ENCODE measurements at places on chromosomes 4 and X.

DNA sequence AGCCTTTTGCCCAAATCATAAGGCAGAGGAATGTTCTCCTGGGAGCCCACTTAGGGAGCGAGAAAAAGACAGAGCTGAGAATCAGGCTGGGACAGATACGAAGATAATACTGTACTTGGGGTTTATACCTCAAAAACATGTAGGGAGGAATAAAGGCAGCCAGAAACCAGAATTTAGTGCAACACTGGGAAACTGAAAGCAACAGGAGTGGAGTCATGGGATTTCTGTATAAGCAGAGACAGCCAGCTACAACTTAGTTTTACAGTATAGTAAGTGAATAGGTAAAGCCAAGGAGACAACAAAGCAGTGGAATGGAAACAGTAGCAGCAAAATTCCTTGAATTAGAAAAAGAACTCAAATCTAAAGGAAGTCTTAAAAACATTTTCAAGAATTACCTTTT is 413.2 kb downstream of the FAT4 start:
- DNase-seq, result no peak

- no peak for DNase-seq
These were observed 70.1 kb downstream of the USP46 start for GRCh38 chr4:52588771-52589591.

- DNase-seq, result no peak
These were observed 755.5 kb downstream of the GLUD2 start for GRCh38 chrX:121802881-121803412.

GRCh38 chr4:1279253-1279652 is 10.4 kb upstream of the MAEA start:
- peak; percentile 47 for DNase-seq

DNA sequence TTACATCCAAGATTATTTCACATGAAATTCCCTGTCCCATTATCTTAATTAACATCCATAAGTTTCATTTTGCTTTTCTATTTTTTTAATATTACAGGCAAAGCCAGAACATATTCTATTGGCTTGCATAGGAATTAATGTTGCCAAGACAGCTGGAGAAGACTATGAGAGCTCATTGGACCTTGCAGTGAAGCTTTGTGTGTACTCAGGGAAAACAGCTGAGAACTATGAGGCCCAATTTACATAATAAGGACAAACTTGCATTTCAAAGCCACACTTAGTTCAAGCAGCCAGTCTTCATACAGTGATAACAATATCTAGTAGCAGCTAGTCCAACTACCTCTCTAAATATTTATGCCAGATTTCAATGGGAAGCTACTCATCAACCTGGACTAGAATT is 134.4 kb downstream of the DDX53 start:
- no peak for DNase-seq

- DNase-seq, result no peak
These were observed 105.9 kb downstream of the FBXO8 start for GRCh38 chr4:174177536-174177935.

Data from type B pancreatic cell (in vitro differentiated cells).